ENCODE measurements at places on chromosomes 5 and 9.

DNA sequence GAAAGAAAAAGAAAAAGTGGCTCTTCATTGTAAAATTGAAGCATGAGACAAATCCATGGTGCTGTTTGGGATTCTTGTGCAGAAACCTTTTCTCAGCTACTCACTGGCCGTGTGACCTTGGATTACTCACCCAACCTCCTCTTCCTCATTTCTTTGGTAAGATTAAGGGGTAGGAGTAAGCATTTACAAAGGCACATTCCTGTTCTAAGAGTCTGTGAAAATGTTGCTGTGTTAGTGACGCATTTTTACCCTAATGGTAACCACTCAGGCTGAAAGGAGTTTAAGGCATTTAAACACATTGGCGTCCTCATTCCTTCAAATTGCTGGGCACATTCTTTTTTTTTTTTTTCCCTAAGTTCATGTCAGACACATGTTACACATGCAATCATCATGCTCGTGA is 4.3 kb downstream of the RAI14 start:
- no peak for DNase-seq

- DNase-seq = no peak
These were observed 242.5 kb upstream of the RIOK2 start for GRCh38 chr5:97425511-97425910.

GRCh38 chr5:10468256-10468655 is 26.6 kb downstream of the ROPN1L start:
- DNase-seq = no peak

DNA sequence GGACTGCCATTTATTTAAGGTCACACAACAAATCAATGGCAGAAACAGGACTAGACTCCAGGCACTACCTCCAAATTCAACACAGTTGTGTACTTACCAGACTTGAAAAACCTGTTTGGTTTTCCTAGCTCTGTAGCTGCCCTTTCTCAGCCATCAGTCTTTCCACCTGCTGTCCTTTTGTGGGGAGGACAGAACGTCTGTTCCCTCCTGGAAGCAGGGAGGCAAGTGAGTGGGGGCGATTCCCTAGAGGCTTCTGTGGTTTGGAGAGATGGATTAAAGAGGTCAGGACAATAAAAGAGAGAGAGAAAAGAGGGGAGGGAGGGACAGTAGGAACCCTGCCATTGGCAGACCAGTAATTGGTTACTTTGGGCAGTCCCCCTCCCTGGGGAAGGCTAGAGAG is 14.7 kb downstream of the ASTN2 start:
- no peak for DNase-seq

DNA sequence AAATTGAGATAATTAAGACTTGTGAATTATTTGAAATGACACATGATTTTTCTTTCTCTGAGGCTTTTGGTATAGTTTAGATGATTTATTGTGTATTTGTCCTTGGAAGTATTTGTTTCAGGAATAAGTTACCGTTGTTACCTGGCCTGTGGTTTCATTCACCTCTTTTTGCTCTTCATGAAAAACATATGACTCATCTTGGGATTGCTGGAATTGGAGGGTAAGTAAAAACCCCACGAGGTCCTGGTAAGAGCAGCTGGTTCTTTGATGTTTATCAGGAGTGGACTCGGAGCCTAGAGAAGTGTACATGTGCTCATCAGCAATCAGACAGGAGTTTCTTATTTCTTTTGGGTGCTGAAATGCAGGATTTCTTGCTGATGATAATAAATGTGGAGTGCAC is 275.3 kb downstream of the PSAT1 start:
- no peak for DNase-seq

GRCh38 chr9:13975611-13976290 is 338.2 kb downstream of the NFIB start:
- no peak for DNase-seq

- DNase-seq = no peak
These were observed 46.2 kb upstream of the DENND4C start for GRCh38 chr9:19184144-19184917.

DNA sequence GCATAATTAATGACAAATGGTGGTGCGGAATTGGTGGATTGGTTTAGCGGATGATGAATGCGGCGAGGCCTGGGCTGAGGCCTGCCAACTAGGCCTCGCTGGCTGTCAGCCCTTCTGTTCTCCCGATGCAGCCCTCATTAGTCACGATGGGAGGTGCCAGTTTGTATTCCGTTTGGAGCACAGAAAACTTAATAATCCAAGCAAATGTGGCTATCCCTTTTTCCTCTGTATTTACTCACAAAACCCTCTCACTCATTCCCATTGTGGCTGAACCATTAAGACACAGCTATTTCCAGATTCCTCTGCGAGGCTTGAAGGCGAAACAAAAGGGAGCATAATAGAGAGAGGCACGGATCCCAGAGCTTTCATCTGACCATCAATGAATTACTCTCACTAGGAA is 114.3 kb downstream of the MVB12B start:
- no peak for DNase-seq

Data from iPS DF 19.7 (cell line).